ENCODE measurements at places on chromosomes 5 and 9.
A peak's percentile ranks its signal among the peaks of the same experiment; 100 is the strongest.

DNA sequence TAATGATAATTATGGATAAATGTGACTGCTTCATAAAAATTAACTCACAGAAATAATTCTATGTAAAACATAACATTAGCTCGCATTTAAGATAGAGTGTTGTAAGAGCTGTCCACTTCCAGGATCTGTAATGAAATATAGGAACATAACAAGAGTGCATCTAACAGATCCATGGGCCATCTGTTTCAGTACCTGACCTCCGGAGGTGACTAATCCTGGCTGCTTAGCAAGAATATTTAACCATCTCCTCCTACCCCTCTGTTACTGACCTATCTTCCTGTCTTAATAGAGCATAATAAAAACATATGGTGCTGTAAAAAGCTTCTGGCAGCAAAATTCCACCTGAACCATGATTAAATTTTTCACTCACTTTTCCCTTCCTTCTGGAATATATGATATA lies 7.1 kb downstream of the PLCXD3 start:
- DNase-seq: no peak

DNA sequence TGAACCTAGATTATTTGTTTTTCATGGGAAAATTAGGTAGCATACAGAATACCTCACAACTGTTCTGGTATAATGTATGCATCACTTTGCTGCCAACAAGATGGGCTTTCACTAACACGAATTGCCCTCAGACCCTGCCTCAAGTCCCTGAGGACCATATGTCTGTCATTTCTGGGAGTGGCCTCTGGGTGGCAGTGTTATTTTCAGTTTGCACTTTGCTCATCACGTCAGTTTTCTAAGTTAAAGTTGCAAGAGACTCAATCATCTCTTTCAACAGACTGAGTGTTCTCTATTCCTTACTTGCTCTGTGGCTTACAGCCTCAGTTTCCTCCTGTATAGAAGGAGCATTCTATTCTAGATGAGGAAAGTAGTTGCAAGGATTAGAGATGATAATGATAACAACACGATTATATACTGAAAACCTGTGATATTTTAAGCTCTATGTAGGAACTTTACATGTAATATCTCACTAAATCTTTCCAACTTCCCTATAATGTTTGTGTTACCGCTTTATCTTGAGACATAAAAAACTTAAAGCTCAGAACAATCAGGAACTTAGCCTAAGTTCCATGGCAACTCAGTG lies 55.7 kb downstream of the TSSK1B start:
- DNase-seq: peak; percentile 70

DNA sequence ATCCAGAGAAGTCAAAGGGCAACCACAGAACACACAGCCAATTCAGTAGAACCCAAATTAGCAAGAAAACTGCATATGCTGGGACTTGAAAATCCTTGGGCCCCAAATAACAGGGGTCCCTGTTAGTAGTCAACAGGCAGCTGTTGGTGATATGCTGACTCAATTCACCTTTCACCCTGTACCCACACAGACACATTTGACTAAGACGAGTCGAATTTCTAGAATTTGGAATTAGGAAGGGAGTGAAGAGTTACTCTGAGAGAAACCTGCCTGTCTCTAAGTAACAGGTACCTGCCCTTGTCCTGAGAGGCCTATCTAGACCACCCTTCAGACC lies 821 bp upstream of the VCP start:
- no peak for DNase-seq

GRCh38 chr9:113503613-113504211 lies 40.2 kb downstream of the RGS3 start:
- DNase-seq: no peak

DNA sequence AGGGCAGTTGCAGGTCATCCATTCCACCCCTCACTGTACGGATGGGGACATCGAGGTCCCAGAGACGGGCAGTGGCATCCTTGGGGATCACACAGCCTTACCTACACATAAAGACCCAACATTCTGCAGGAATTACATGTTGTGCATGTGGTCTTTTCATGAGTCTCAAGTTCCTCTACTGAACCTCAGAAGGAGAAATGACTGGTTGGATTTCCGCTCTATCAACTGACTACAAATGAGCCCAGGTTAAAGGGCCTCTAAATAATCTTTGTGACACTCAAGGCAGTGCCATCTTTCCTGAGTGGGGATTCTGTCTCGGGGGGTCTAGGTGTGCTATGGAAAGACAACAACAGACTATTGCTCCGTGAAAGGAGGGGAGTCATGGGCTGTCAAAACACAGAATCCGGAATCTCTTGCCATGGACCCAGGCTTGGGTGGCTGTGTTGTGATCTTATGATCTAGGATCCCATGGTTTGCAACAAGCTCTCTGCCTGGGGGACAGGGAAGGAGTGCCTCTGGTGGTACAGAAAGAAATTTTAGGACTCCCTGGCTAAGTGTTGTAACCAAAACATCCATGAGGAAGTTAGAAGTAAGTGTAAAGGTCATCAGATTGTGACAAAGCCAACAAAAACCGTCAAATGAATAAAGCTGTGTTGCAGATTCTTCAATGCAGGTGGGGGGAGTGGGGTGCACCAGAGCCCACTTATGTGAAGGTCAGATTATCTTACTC lies 1.9 kb upstream of the SLC31A2 start:
- no peak for DNase-seq

DNA sequence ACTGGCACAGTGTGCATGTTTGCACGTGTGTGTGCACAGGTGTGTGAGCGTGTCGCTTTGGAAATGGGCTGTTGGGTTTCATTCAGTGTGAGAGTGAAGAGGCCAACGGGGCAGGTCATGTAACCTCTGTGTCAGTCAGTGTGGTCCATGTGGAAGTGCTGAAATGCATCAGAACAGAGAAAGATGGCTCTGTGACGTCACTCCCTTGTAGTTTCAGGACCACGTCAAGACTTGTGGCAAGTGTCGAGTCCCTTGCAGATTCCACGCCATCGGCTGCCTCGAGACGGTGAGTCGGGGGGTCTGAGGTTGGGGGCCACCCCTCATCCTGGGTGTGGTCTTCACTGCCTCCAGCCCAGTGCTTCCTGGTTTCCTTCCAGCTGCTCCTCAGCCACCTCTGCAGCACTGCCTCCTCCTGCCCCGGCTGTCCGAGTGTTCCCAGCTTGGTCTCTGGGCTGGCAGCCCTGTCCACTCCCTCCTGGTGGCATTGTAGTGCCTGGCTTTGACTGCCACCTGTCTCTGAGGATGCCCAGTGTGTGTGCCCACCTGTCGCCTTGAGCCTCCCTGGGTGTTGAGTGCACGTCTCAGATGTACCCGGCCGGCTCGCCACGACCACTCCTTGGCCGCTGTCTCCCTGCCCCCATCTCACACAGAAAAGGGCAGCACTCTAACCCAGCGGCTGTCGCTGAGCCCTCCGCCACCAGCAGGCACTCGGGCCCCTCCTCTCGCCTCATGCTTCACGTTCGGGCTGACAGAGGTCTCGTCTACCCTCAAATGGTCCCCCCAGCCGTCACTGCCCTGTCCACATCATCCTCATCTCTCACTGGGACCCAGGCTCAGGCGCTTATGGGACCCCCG lies 28.0 kb downstream of the FBXW5 start:
- peak; percentile 26 for DNase-seq

DNA sequence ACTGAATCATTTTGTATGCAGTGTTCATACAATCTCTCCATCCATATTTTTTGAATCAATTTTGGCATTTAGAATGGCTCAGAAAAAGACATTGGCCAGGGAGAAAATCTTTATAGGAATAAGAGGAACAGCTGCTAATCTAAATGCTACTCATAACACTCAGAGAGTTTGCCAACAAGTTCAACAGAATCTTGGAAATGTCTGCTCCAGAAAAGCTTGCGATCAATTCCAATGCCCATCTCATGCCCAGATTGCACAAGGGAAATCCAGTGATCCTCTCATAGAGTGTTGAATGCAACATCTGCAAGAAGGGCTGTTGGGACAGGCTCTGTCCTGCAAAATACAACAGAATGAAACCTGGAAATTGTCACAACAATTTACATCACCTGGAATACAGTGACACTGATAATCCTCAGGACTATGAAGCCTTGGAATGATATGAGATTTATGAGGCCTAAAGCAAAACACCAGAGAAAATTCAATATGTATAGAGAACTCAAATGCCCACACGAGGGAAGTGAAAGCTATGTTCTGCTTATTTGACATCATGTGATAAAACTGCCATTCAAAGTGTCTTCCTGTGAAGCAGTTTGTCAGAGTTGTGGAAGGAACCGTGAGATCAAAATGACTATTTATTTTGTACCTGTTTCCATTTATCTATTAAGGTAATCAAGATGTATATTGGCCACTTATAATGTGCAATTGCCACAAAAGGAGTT lies 190.1 kb downstream of the PARP8 start:
- DNase-seq: no peak

DNA sequence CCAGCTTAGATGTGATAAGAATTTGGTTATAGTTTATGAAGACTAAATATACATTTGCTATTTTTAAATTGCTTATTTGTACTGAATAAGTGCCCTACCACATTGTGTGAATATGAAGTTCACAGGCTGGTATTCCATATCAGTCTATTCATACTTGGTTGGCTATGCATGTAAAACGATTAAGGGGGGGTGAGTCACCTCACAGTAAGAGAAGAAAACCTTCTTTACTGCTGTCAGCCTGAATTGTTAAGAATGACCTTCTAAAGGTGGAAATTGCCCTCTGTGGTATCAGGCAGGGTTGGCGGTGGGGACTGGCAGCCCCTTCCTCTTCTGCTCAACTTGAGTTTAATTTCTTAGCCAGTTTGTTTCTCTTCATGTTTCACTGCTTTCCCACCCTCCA lies 127.0 kb upstream of the RPS23 start:
- DNase-seq: no peak

DNA sequence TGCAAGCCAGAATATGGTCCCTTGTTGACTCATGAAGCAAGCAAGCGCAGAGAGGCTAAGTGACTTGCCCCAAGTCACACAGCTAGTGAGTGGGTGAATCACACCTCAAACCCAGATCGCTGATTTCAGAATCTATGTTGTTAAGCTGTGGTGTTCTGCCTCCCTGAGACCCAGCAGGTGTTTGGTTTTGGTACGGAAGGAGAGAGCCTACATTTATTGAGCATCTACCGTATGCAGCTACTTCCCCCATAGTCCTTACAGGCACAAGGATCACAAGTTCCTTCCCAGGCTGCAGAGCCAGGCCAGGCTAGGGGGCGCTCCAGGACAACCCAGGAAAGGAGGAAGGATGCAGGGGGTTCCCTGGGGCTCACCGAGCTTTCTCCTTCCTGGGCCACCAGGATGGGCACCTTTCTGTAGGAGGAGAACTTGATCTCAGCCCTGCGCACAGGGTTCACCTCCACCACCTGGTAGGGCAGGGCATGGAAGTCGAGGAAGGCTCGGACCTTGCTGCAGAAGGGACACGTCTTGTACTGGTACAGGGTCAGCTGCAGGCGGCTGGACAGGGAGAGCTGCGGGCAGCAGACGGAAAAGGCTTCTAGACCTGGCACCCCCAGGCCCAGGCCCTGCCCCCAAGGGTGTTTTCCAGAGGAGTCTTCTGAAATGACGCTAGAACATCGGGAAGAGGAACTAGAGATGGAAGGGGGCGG lies 2.5 kb downstream of the PTGES2 start:
- DNase-seq: peak; percentile 64

GRCh38 chr5:55680353-55680752 lies 31.8 kb downstream of the SLC38A9 start:
- no peak for DNase-seq

- DNase-seq: no peak
Observed at GRCh38 chr5:135980620-135981019, 25.8 kb upstream of the LECT2 start.

All from activated CD4-positive, alpha-beta T cell treated with anti-CD3 and anti-CD28 coated beads for 48 hours (primary cell).